ENCODE measurements at places on chromosomes 1 and 21.

DNA sequence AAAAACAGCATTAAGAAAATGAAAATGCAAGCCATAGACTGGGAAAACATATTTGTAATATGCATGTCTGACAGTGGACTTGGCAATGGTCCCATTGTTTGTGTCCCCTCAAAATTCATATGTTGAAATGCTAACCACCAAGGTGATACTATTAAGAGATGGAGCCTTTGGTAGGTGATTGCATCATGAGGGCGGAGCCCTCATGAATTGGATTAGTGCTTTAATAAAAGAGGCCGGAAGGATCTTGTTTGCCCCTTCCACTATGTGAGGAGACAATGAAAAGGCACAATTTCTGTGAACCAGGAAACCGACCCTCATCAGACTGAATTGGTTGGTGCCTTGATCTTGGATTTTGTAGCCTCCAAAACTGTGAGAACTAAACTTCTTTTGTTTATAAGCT lies 232.3 kb downstream of the GPR52 start:
- DNase-seq, result no peak

DNA sequence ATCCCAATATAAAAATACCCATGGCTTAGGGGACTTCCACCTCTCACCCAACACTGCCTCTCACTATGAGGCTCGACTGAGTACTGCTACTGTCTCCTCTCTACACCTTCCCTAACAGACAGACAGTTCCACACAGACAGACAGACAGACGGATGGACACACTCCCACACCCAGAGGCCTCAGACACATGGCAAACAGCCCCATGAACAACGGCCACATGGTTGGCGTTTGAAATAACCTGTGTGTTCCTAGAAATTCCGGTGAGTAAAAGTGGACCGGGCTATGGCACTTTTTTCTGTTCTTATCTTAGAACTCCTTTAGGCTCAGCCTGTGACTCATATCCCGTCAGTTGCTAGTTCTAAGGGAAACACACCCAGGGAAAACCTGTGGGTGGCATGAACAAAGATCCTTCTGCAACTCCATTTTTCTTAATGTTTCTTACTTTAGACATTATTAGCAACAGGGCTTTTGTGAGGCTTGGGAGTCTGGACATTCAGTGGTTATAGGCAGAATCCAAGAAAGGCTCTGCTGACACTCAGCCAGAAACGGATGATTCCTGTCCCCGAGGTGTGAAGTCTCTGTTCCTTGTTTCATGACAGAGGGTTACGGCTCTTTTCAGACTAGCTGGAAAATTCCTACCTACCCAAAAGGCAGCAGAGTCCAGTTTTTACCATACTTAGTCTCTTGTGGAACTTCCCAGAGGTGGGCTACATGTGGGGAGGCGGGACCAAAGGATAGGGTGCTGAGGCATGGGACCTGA lies 90.5 kb upstream of the TLR5 start:
- no peak for DNase-seq

- peak; percentile 43 for DNase-seq
Observed at GRCh38 chr1:234771642-234772344, 161.8 kb upstream of the IRF2BP2 start.

GRCh38 chr1:201460814-201461644 lies 8.0 kb downstream of the PHLDA3 start:
- DNase-seq, result no peak

DNA sequence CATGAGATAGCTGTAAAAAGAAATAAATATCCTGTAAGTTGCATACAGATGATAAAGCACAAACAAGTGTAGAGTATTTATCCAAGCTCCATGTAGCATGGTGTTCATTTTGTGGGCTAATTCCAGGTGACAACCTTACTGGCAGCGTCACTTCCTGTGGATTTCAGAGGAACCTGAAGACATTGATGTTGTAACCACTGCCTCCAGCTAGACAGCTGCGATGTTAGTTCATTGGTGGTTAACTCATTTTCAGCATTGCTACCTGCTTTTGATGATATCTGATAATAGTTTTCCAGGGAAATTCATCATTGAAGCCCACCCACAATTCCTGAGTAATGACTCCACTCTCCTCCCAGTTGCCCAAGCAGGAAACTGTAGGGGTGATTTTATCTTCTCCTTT lies 3.0 kb downstream of the HSD3B1 start:
- DNase-seq, result no peak

DNA sequence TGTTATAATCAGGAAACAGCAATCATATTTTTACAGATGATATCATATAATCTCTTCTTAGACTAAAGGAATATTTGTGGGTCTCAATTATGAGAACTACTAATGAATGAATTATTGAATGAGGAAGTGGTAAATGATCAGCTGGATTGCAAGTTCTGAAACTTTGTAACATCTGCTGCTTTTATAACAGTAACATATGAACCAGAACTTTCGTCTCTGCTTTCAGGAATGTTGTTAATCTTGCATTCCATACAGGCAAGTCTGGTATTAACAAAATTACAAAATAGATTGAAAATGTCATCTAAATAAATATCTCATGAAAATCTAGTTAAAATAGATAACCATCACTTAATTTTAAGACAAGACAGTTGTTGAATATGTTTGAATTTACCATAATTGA lies 110.5 kb upstream of the COL11A1 start:
- DNase-seq, result no peak
